GM13977 (cell line): ENCODE measurements at places on chromosomes 2 and 18.

DNA sequence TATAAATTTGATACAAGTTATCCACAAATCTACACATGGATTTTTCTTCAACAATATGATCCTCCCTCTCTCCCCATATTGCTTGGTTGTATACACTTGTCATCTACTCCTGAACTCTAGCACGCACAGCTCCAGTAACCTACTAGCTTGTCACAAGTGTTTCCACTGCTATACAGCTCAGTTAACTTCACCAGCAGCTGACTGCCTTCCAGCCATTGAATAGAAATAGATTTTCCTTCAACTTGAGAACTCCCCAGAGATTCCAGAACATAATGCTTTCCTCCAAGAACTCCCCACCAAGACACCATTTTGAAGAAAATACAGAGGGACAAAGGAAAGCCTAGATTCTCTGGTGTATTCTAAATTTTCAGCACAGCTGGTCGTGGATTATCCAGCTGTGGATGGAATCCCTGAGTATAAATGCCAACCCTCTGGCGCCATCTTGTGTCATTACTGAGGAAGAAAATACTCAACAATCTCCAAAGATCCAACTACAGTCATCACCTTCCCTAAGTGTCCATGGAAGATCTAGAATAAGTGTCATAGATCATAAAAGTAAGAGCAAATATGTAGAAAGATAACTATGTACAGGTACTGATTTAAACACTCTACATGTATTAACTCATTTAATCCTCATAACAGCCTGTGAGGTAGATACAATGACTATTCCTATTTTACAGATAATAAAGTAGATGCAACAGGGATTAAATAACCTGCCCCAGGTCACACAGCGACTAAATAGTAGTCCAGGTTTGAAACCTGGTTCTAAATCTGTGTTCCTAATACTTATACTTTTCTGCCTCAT lies 156.7 kb downstream of the ARHGAP28 start:
- peak; percentile 37 for DNase-seq

GRCh38 chr2:82089518-82089917 lies 1785.0 kb upstream of the LRRTM1 start:
- DNase-seq: no peak

- no peak for DNase-seq
These were observed 79.0 kb downstream of the SLC66A3 start for GRCh38 chr2:11234309-11234708.

DNA sequence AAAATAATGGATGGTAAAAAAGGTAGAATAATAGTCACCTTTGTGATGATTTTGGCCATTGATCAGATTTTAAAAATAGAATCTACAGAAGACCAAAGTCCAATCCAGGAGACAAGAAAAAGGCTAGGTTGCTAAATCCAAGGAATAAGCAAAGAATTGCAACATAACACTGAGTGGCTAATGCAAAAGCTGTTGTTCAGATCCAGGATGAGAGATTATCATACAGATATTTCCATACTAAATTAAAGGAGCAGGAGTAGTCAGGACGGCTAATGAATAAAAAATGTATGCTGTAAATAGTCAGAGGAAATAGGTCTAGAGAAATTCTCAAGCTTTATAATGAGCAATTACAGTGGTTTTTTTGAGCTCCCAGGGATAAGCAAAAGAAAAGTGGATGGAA lies 745.9 kb upstream of the ACVR2A start:
- no peak for DNase-seq

DNA sequence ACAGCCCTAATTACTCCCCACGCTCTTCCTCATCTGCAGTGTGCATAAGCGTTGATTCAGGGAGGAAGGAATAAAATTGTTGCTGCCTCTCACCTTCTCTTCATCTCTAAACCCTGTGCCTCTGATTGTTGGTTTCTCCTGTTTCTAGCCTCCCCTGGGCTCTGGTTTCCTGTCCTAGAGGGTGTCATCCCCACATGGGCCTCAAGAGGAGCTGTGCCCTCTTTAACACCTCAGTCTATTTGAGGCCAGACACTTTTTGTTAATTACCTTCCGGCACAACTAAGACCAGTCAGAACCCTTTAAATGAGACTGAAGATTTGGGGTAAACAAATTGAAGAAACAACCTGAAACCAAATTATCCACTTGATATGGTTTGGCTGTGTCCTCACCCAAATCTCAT lies 9.7 kb downstream of the CTAGE1 start:
- no peak for DNase-seq

DNA sequence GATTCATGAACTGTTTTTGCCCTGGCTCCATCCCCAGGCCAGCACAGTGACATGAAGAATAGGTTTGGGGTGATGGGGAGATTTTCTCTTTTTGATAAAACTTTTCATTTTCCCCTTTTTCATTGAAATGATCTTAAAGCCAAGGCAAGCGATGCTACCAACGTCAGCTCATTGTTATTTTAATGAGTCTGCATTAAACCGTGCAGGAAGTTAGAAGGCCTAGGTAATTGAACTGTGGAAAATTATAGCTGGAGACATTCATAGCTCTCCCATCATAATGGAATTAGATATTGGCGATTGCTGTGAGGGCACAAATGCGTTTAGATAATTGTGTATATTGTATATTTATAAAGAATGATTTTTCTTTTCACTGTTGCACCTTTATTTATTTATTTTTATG lies 33.2 kb downstream of the SMARCAL1 start:
- no peak for DNase-seq

GRCh38 chr2:119122663-119123062 lies 35.9 kb downstream of the C1QL2 start:
- DNase-seq: no peak

- peak; percentile 9 for DNase-seq
These were observed 55.3 kb upstream of the SULT1C3 start for GRCh38 chr2:108184419-108184818.

GRCh38 chr18:50315100-50315871 lies 27.8 kb upstream of the CXXC1 start:
- DNase-seq: peak; percentile 56

GRCh38 chr2:190343536-190344275 lies at the start of gene INPP1:
Gene INPP1 (plus strand): TSS chr2:190343589. CDS start chr2:190360103, 16,514 bp downstream.
- DNase-seq: peak; percentile 77

- DNase-seq: no peak
These were observed 241.8 kb downstream of the AFF3 start for GRCh38 chr2:99900556-99900955.

- DNase-seq: peak; percentile 65
These were observed 37.4 kb downstream of the ZNF236 start for GRCh38 chr18:76859474-76860339.

- no peak for DNase-seq
These were observed 7.6 kb upstream of the TRIB2 start for GRCh38 chr2:12709207-12709522.

DNA sequence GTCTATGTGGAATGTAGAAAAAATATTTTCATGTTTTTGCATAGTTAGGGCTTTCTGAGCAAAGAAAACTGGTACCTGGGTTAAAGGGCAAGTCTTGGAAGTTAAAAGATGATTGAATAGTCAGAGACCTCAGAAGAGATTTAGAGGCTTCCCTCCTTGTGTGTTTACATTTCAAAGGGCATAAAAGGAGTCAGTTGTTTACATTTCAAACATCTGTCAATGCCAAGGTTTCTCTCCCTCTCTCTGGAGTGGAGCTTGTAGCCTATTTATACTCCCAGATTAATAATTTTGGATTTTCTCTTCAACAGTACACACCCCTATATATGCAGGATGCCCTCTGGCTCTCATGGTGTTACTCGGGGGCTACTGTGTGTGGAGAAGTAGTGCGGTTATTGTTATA lies 8.6 kb downstream of the M1AP start:
- no peak for DNase-seq

GRCh38 chr2:16129716-16130540 lies 189.6 kb downstream of the MYCN start:
- DNase-seq: no peak

DNA sequence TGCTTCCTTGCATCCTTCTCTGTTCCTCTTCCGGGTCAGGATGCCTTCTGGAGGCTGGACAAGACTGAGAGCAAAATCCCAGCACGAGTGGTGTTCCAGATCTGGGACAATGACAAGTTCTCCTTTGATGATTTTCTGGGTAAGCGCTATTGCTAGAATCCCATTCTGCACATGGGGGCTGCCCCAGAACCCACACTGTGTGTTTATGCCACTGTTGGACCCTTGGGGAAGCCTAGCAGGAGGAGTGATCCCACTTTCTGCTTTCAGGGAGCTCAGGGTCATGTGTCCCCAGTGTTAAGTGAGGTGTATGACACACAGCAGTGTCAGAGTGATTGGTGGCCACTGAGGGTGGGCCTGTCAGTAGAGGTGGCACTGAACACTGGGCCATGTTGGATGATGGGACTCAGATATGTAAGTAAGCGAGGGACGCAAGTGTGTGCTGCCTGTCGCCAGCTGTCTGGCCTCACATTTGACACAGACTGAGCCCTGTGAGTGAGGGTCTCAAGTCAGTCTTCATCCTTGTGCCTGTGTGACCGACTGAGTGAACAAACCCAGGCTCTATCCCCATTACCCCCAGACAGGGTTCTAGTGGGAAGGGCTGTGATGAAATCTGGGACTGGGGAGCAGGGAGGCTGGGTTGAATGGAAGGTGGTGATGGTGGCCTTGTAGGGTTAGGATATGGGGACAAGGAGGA lies 220.9 kb downstream of the DYSF start:
- no peak for DNase-seq

- DNase-seq: no peak
These were observed 53.6 kb downstream of the GALNT1 start for GRCh38 chr18:35635170-35635569.

- DNase-seq: no peak
These were observed 536.4 kb upstream of the CDH7 start for GRCh38 chr18:65214456-65214855.
